ENCODE measurements at places on chromosomes 5 and 9.

DNA sequence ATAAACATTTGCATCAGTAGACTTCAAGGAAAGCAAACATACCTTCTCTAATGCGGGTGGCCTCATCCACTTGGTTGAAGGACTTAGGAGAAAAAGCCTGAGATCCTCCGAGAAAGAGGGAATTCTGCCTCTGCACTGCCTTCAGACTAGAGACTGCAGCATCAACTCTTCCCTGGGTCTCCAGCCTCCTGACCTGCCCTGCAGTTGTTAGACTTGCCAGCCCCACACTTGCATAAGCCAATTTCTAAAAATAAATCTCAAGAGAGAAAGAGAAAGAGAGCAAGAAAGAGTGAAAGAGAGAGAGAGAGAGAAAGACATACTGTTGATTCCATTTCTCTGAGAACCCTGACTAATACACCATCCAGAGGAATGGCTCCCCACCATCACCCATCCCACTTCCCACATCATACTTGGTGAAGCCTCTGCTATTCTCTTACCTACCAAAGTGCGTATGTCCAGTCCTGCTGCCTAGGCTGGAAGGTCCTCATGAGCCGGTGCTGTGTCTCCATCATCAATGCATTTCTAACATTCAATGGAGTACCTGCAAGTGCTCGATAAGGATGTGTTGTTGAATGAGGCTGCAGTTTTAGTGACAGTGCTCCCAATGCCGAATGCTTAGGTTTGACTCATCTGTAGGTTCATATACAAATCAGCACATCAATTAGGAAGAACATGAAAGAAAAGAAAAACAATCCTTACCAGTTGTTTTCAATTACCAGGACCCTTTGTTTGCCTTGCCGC is 35.1 kb downstream of the ZNF622 start:
- no peak for DNase-seq

GRCh38 chr9:30796764-30797163 is 1587.7 kb upstream of the ACO1 start:
- DNase-seq: no peak

GRCh38 chr5:38634568-38635369 is 78.3 kb upstream of the LIFR start:
- DNase-seq: no peak

- no peak for DNase-seq
Observed at GRCh38 chr9:80836013-80836412, 853.3 kb downstream of the TLE1 start.

- no peak for DNase-seq
Observed at GRCh38 chr5:53001541-53001940, 12.4 kb downstream of the ITGA2 start.

- DNase-seq: no peak
Observed at GRCh38 chr9:34571481-34571810, 18.1 kb downstream of the CNTFR start.

DNA sequence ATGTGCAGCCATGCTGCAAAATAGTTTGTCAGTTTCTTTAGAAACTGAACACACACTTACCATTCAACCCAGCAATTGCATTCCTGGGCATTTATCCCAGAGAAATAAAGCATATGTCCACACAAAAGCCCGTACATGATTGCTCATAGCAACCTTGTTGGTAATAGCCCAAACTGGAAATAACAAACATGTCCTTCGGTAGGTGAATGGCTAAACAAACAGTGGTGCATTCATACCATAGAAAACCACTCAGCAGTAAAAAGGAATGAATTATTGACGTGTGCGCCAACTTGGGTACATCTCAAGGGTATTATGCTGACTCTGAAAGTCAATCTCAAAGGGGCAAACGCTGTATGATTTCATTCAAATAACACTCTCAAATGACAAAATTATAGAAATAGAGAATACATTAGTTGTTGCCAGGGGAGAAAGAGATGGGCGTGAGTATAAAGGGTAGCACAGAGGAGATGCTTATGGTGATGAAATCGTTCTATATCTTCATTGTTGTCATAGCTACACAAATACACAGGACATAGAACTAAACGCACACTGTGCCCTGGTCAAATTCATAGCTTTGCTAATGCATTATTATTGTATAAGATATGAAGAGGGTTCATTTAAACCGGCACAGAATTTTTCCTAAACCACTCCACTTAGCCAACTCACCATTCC is 58.2 kb downstream of the DRD1 start:
- no peak for DNase-seq

Data from NCI-H1694 (cell line).